ENCODE measurements at places on chromosomes 7 and 10.

DNA sequence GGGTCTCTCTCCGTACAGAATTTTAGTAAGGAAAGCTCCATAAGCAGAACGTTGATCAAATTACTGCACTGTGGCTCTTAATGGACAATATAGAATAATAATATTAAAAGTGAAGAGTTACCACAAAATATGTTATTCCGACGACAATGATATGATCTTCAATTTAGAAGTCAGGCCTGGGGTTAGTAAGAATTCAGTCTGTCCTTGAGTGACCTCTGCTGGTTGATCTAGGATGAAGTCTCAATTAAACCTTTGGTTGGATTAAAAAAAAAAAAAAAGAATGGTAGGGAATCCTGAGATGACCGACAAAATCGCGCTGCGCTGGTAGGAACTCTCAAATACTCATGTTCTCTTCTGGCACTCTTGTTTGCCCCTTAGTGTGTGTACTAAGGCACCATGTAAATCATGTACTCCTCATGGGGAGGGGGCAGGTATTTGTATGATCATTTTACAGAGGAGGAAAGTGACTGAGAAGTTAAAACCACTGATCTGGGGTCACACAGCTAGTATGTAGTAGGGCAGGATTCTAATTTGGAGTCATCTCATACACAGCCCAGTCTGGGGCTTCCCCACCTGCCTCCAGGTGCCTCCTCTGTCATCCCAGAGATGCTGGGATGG, 161.3 kb upstream of the NPVF start:
- no peak for DNase-seq

- DNase-seq: peak; percentile 79
Measured at GRCh38 chr7:157271991-157272324, 64.8 kb upstream of the DNAJB6 start.

DNA sequence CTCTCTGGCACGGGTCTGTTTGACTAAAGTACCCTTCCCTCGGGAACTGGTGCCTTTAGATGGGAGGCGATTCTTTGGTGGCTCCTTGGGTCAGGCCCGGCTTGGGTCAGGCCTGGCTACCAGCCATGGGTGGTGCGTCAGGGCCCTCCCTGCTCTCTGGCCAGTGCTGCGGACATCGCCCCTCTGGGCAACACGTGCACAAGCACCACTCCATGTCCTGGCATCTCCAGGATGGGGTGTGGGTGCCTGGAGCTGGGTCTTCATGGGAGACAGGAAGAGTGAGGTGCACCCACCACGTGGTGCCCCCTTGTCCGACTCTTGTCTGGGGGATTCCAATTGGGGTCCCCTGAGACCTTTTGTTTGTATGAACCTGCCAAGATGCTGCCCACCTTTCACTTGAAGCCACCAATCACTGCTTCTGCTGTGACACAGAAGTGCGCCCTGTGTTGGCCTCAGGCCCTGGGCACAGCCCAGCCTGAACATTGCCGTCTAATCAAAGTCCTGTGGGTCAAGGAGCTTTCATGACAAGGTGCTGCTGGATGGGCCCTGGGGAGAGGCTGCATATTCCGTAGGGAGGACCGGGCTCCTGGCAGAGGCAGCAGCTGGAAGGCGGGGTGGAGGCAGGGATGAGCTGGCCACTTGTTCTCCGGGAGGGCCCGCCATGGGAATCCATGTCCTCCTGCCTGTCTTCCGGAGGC, 11.1 kb upstream of the PWWP2B start:
- peak; percentile 56 for DNase-seq

- DNase-seq: peak; percentile 77
Measured at GRCh38 chr7:5528071-5528814, 104.6 kb upstream of the TNRC18 start.

DNA sequence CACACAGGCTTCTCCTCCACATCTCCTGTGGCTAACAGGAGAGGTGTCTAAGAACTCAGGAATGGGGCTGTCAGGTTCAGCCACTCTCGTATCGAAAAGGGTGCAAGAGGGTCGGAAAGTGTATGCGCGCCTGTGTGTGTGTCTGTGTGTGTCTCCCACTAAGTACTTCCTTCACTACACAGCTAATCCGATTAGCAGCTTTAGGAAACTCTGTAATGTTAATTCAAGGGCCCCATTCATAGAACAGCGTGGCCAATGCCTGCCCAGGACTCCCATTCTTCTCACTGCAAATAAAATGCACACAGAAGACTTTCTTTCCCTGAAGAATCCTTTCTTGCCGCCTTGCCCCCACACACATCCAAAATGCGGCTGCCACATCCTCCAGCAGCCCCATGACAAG, 39.9 kb downstream of the TLL2 start:
- no peak for DNase-seq

GRCh38 chr7:45921381-45921698, 268 bp upstream of the IGFBP3 start:
- DNase-seq: no peak

- no peak for DNase-seq
Measured at GRCh38 chr7:6497637-6497905, 49.8 kb upstream of the DAGLB start.

- peak; percentile 39 for DNase-seq
Measured at GRCh38 chr10:97923057-97923456, 73.4 kb downstream of the GOLGA7B start.

DNA sequence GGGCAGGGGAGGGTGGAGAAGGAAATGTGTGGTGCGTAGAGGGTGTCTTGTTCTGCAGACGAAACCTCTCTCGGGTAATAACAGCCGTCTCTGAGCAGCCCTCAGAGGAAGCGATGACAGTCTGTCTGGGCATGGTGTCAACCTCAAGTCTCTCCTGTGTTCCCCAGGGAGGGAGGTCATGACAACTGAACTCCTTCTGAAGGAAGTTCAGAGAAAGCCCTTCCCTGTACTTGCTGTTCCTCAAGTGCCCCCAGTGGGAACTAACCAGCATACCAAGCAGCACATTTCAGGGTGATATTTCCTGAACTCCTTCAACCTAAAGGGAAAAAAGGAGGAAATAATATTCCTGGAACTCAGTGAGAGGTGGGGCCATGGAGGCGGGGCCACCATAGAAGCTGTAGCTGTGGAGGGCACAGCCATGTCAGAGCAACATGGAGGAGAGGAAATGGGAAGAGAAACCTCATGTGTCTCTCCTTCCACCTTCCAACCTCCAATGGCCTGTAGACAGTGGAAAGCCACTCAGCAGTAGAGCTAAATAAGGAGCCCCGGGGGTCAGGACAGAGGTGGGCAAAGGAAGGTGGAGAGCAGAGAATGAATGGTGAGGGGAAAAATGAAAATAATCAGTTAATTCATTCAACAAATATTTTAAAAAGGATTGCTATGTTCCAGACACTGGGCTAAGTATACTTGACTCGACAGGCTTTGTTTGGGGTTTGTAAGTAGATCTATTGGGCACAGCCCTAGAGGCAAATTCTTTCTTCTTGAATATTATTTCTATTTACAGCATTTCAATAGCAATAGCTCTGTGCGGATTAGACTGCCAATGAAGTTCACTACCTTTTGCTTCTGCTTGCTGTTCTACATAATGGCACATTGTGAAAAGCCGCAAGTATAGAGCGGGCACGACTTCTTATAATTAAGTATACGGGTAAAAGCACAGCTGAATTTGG, 61.0 kb upstream of the AOAH start:
- peak; percentile 63 for DNase-seq

DNA sequence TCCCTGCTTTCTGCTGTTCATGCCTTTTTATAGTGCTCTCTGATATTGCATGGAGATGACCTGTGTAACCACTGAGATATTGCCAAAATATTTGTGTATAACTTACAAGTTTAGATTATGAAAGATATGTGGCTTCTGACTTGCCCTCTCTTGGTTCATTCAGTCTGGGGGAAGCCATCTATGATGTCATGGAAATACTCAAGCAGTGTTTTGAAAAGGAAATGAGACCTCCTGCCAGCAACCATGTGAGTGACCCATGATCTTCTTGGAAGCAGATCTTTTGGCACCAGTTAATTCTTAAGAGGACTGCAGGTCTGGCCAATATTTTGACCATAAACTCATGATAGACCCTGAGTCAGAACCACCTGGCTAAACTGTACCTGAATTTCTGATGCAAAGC, 183.0 kb downstream of the THSD7A start:
- no peak for DNase-seq

GRCh38 chr10:69863580-69863979, 61.9 kb downstream of the COL13A1 start:
- DNase-seq: no peak

GRCh38 chr7:90613088-90613498, 17.0 kb downstream of the CDK14 start:
- DNase-seq: no peak

- DNase-seq: no peak
Measured at GRCh38 chr7:70312336-70312735, 714.1 kb downstream of the AUTS2 start.

GRCh38 chr10:62746951-62747729, 57.4 kb upstream of the ADO start:
- no peak for DNase-seq

DNA sequence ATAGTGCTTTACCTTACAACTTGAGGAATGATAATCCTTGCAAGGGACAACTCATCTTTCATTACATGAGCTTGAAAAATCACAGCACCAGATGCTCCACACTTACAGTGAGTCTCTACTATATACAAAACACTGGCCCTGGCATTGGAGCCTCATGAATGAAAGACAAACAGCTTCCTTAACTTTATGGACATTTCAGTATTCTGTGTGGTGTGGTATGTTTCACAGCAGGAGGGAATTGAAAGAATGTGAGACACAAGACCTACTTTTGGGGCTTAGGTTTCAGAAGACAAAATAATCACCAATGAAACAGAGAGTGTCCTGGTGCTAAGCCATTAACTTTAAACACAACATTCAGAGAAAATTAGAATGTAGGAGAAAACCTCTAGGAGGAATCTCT, 1249.6 kb downstream of the XPNPEP1 start:
- DNase-seq: no peak

DNA sequence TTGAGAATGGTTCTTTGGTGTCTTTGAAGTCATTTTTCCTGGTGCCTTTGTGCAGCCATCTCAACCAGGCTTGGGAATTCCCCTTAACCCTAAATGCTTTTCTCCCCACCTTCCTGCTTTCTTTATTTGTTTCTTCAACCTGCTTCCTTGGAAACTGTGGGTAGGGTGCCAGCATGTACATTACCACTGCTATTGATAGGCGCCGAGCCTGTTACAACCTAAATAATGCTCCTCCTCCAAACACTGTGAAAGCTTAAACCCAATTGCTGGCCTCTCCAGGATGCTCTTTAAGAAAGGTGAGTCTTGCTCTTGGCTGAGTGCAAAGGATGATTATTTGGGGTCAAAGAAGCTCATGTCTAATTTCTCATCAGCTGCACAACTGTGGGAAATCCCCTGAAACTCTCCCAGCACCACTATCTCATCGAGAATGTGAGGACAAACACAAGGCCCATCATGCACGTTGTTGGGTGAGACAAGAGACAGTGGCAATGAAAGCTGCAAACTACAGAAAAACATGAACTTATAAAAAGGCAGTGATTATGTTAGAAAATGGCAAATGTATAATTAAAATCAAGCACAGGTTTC, 285.5 kb upstream of the IGFBP3 start:
- no peak for DNase-seq

- DNase-seq: no peak
Measured at GRCh38 chr7:141891336-141891735, 24.9 kb upstream of the OR9A4 start.

DNA sequence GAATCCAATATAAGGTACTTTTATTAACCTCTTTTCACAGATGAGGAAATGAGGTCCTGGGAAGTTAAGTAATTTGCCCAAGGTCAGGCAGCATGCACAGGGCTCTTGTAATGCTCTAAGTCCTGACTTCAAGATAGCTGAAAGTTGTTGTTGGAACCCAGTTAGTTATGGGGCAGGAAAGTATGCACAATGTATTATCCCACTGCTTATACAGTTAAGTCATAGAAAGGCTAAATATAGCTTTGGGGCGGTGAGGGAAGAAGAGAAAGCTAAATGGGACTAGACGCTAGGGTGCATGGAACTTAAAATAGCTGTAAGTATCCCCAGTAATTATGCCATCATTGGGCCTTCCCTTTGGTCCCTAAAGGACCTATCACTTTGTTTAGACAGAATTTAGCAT, 9.2 kb downstream of the GLCCI1 start:
- DNase-seq: no peak

DNA sequence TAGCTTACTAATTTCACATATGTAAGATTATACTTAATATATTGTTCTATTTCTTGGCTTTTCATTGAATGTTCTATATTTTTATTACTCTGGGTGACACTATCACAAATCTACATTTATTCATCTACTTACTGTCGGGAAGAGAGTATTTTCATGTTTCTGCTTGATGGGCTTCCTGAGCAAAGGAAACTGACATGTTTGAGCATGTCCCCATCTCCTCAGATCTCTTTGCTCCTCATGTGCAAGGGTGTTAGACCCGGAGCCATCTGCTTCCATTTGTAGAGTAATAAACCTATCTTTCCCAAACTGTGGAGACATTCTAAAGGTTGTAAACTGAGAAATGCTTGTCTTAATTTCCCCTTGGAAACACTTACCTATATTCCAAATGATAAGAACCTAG, 103.5 kb downstream of the LSMEM1 start:
- DNase-seq: no peak

DNA sequence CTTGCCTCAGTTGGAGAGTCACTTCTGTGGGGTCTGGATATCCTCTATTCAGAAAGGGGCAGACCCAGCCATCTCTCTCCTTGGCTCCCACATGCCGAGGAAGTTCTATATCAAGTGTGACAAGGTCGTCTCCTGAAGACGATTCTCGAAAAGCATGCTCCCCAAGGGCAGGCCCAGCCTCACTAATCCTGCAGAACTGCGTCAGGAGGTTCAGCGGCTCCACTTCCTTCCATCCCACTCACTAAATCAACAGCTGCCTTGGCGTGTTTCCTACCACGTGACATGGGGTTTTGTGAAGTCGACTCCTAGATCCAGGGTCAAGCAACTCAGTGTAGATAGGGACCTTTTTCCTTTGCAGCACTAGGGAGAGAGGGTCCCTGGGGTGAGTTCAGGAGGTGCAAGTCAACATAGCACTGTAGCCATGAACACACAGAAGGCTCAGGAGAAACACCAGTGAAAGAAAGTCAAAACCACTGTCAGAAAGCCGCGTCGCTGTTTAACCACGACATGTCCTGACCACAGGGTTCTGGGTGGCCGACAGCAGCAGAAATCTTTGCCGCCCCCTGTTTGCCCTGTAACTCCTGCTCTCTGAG, 156.4 kb downstream of the PRPF18 start:
- DNase-seq: no peak

GRCh38 chr7:78769481-78770101, 683.9 kb downstream of the MAGI2 start:
- DNase-seq: no peak

DNA sequence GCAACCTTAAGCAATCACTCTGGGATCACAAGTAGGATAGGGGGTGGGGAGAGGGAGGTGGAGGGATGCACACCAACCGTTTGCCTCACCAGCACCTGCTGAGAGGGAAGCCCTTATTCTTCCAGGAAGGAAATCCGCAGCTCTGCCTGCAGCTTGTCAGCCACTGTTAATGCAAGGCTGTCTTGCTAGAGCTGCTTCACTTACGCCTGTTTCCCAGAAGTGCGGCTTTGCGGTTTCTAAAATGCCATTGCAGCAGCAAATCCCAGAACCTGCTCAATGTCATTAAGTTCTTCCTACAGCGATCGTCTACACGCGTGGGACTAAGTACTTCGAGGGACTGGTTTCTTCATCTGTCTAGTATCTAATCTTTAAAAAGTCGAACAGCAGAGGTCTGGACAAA, 191.1 kb downstream of the ZMYND11 start:
- DNase-seq: no peak

Measured in upper lobe of right lung (tissue), 1 donor.